Stimulated activated CD8-positive, alpha-beta memory T cell treated with anti-CD3 and anti-CD28 coated beads, Interleukin-7, amount 100 ng/mL, for 24 hours (primary cell): ENCODE measurements at places on chromosomes 4 and X.

DNA sequence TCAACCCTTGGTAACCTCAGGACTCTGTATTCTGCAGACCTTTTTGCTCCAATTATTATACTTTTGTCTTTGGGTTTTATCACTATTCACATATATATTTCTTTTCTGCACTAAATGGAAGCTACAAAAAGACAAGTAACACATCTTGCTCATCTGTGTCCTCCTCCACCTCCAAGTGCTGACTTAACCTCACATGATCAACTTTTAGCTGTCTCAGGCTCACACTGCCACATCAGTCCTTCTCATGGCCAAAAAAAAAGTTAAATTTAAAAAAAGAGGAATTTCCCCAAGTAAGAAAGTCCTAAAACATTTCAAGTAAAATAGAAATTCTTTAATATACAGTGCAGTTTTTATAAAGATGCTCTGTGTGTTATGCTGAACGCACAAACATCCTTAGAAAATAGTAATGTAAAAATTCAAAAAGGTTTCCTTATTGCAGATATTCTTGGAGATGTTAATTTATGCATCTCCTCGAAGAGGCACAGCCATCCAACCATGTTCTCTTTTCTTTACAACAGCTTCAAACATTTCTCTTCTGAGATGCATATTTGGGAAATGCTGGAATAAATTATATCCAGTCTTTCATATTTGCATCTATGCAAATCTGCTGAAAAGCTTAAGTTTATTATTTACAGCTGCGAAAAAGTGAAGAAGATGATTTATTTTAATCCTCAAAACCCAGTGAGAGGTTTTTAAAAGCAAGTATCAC is 37.6 kb downstream of the ARAP2 start:
- no peak for DNase-seq

- DNase-seq: no peak
These were observed 334.5 kb downstream of the GASK1B start for GRCh38 chr4:157838366-157838765.

DNA sequence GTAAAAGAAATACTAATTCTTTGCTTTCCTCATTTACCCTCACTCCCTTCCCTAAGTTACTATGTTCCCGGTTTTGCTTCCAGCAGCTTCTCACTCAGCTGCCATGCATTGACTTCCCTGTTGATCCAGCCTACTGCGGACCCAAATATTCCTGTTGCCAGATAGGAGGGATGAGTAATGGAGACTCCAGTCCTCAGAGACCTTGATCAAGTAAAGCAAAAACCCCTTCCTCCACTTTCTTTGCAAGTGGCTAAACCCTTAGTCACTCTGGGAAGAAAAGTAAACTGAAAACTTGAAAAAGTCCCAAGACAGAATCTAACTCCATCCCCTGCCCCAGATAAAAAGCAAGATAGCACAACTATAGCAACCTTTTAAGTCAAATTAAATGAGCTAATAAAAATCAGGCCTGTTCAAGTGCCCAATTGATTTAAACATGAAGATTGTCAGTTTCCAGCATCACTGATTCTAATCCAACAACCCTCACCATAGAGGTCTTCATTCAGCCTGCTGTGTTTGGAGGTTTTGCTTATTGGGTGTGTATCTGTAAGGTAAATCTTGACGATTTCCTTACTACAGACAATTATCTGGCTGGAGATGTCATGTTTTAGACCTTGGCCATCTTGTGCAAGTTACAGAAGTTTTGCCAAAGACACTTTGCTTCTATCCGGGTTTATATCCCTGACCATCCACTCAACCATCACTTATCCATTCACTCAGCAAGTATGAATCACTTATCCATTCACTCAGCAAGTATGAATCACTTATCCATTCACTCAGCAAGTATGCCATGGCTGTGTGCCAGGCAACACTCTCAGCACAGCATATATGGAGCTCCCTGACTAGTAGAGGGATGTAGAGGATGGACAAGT is 17.6 kb downstream of the FGFBP1 start:
- no peak for DNase-seq

DNA sequence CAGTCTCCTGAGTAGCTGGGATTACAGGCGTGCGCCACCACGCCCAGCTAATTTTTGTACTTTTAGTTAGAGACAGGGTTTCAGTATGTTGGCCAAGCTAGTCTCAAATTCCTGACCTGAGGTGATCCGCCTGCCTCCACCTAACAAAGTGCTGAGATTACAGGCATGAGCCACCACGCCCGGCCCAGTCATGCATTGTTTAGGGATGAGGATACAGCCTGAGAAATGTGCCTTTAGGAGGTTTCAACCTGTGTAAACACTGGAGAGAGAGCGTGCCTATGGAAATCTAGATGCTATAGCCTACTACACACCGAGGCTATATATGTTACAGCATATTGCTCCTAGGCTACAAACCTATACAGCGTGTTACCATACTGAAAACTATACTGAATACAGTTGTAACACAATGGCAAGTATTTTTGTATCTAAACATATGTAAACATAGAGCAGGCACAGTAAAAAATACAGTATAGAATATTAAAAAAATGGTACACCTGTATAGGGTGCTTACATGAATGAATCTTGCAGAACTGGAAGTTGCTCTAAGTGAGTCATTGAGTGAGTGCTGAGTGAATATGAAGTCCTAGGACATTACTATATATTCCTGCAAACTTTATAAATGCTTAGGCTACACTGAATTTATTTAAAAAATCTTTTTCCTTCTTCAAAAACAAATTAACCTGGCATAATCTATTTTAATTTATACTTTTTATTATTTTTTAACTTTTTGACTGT is 588.2 kb upstream of the ADGRL3 start:
- no peak for DNase-seq

- no peak for DNase-seq
These were observed 30.3 kb upstream of the ENOX2 start for GRCh38 chrX:130933358-130933757.

- DNase-seq: no peak
These were observed 31.0 kb downstream of the RAB40A start for GRCh38 chrX:103488332-103488731.

DNA sequence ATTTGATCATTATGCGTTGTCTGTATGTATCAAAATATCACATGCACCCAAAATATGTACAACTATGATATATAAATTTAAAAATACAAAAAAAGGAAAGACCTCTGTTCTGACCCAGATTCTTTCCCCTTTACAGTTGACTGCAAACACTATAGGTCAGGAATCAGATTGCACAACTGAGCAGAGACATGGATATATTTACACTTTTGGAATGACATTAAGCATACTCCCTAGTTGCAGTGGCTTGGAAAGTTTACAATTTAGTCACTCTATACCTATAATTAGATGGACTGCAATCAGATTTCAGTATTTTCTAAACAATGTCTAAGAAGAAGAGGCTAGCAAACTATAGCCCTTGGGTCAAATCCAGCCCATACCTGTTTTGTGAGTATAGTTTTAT is 98.5 kb upstream of the INPP4B start:
- DNase-seq: no peak

DNA sequence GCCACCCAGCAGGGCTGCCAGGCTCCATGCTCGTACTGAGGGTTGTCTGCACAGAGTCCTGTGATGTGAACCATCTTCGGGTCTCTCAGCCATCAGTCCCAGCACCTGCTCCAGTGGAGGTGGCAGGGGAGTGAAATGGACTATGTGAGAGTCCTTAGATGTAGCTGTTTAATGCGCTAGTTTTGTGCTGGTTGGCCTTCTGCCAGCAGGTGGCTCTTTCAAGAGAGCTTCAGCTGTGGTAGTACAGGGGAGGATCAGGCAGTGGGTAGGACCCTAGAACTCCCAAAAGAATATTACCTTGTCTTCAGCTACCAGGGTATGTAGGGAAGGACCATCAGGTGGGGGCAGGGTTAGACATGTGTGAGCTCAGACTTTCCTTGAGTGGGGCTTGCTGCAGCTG is 1066.0 kb downstream of the GLUD2 start:
- DNase-seq: no peak

GRCh38 chr4:113040793-113041192 is 8.7 kb upstream of the ANK2 start:
- no peak for DNase-seq

DNA sequence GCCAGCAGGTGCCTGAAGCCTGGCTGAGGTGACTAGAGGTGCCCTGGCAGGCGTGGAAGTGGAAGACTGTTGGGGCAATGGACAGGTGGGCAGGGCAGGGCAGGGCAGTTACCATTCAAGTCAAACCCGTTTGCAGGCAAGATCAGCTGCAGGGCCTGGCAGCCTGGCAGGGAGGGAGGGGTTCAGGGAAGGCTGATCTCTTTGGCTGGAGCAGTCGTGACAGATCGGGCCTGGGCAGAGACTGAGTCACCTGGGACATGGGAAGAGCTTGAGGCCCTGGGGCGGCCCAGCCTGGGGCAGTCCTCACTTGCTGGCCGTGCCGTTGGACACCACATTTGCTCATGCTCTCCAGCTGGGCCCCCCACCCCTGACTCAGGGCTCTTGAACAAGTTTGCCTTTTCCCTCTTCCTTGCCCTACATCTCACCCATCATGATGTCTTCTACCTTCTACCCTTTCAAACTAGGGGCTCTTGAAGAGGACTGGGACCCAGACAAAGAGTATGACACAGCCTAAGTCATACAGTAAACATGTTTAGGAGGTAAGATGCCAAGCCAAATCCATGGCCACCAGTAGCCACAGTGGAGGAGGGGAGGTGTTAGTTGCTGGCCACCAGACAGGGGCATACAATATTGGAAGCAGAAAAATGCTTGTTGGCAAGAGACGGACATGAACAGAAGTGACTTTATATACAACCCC is 2.0 kb upstream of the ZNF185 start:
- no peak for DNase-seq

GRCh38 chr4:169305173-169305572 is 34.4 kb upstream of the SH3RF1 start:
- no peak for DNase-seq
